Activated T-cell treated with anti-CD3 and anti-CD28 coated beads, Interleukin-2, amount 50 U/mL, for 48 hours (primary cell): ENCODE measurements at places on chromosomes 6 and 20.

DNA sequence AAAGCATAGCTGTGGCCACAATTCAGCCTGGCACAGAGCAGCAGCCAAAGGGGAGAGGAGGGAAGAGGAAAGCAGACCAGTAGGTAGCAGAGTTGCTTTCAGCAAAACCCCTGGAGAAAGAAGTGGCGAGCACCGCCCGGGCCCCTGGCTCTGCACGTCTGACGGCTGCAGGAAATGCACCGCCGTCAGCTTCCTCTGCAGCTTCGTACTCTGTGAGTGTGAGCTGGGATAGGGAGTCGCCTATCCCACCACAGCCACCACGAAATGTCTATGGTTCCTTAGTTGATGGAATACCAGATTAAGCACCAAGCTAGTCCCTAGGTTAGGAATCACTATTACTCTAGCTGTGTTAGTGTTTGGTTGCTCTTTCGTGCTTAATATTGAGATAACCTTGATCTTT, 79.9 kb upstream of the NAA20 start:
- DNase-seq = peak; percentile 40

- DNase-seq = no peak
Observed at GRCh38 chr20:24647713-24648112, 178.3 kb downstream of the SYNDIG1 start.

DNA sequence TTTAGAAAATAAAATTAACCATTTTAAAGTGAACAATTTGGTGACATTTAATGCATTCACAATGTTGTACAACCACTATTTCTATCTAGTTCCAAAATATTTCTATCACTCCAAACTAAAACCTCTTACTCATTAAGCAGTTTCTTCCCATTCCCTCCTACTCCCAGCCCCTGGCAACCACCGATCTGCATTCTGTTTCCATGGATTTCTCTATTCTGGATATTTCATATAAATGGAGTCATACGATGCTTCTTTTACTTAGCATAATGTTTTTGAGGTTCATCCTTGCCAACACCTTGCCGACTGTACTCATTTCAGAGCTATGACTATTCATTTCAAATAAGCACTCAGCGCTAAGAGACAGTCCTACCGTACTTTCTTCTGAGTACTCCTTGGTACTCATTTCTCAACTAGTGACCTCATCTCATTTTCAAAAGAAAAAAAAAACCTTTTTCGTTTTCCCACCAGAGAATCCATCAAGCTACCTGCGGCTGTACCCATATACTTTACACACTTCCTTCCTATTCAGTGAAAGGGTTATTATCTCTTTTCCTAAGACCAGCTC, 259.2 kb downstream of the UTRN start:
- no peak for DNase-seq

- no peak for DNase-seq
Observed at GRCh38 chr20:50252701-50253100, 62.1 kb downstream of the CEBPB start.

DNA sequence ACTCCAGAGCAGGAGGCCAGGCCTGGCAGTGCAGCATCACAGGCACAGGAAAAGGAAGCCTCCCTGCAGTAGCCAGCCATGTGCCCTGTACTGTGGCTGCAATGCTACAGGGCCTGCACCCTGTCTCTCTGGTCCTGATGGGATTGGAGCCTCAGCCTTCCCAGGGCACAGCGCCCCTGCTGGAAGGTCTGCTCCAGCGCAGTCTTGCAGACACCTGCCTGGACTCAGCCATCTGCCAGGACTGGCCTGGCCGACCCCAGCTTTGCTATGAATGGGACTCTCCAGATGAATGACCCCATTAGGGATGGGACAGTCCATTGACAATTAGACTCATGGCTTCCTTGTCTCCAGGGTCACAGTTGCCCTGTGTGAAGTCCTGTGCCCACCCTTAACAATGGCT, 251.6 kb downstream of the ERMARD start:
- DNase-seq = no peak

GRCh38 chr6:106168097-106168888, 82.2 kb downstream of the PRDM1 start:
- no peak for DNase-seq

DNA sequence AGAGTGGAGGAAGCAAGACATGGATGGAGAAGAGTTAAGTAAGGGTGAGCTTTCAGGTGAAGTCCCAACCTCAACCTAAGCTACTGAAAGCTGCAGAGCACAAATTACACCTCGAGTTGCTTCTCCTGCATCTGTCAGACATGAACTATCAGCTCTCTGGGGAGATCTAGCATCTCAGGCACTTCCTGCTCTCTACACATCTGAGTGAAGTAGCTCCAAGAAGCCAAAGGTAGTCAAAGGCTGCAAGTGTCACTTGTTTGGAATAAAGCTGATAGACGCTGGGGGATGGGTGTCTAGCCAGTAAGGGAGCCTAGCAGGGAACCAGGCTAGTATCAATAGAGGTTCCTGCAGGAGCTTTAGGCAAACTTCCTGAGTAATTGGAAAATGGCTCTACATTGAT, 228.0 kb downstream of the PLCB1 start:
- no peak for DNase-seq

DNA sequence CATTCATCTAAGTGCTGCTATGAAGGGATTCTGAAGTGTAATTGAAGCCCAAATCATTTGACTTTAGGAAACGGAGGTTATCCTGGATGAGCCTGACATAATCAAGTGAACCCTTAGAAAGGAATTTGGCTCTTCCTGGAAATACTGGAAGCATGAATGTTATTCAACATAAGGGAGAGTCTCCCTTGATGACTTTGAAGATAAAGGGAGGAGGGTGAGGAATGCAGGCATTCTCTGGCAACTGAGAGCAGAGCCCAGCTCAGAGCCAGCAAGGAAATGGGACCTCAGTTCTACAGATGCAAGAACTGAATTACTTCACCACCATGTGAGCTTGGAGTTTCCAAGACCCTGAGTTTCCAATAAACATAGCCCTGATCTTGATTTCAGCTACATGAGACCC, 168.2 kb downstream of the DLL1 start:
- no peak for DNase-seq

DNA sequence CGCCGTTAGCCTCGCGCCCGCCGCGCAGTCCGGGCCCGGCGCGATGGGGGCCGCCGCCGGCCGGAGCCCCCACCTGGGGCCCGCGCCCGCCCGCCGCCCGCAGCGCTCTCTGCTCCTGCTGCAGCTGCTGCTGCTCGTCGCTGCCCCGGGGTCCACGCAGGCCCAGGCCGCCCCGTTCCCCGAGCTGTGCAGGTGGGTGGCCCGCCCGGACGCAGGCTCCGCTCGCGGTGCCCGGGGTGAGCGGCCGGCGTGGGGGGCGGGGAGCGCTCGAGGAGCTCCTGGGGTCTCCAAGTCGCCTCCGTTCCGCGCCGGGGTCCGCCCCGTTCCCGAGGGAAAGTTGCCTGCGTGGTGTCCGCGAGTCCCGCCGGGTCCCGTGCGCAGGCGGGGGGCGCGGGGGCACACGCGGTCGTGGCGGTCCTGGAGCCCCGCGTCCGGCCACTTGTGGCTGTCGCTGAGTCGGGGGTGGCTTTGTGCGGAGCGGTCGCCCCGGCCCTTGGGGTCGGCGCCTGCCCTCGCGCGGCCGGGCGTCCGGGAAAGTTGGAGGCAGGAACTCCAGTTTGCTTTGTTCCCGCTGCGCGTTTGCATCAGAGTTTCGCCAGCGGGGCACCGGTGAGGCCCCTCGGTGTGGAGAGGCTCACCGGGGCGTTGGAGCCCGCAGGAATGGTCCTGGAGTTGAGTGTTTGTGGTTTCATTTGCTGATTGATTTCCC, 476 bp downstream of the IGF2R start:
- peak; percentile 57 for DNase-seq

- DNase-seq = no peak
Observed at GRCh38 chr20:20211988-20212518, 155.9 kb upstream of the INSM1 start.

DNA sequence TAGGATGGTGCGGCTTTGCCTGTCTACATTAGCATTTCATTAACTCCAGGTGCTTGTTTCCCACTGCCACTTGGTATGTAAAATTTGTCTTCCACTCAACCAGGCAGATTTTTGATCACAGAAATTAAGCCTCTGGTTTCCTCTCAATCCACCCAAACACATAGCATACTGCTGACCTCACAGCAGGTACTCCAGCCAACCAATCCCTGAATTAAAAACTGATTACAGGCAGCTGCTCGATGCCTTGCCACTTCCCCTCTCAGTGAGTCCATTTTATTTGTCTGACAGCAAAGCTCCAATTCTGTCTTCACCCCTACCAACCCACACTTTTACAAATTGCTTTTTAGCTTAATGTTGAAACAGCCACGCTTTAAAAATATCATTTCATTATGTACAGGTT, 95.2 kb downstream of the PLCB1 start:
- no peak for DNase-seq

DNA sequence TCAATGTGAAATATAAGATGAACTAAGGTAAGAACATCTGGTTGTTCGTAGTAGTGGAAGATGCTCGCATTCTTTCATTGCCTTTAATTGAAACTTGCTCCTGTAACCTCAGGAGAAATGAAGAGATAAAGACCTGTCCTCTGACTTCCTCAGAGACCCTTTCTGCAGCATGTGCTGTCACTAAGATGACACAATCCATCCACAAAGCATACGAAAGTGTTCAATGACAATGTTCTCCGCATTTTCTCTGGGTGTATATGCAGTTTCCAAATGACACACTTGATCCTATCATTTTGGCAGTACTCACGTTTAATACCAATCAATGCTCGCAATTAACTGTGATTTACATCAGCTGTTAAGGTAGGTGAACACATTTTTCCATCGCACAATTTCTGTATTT, 65.8 kb downstream of the PRL start:
- no peak for DNase-seq

DNA sequence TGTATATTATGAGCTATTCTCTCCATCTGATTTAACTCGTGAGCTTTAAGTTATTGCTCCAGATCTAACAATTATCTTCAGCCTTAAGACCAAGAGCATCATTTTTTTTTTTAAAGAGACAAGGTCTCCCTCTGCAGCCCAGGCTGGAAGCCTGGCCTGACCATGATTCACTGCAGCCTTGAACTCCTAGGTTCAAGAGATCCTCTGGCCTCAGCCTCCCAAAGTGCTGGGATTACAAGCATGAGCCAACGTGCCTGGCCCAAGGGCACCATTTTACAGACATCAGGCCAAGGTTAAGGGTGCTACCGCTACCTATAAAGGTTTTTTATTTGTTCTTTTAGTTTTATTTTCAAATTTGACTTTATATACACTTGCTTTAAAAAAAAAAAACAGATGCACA, 2.3 kb downstream of the SUPT3H start:
- DNase-seq = no peak

- no peak for DNase-seq
Observed at GRCh38 chr20:31594558-31595379, 10.3 kb upstream of the ID1 start.

DNA sequence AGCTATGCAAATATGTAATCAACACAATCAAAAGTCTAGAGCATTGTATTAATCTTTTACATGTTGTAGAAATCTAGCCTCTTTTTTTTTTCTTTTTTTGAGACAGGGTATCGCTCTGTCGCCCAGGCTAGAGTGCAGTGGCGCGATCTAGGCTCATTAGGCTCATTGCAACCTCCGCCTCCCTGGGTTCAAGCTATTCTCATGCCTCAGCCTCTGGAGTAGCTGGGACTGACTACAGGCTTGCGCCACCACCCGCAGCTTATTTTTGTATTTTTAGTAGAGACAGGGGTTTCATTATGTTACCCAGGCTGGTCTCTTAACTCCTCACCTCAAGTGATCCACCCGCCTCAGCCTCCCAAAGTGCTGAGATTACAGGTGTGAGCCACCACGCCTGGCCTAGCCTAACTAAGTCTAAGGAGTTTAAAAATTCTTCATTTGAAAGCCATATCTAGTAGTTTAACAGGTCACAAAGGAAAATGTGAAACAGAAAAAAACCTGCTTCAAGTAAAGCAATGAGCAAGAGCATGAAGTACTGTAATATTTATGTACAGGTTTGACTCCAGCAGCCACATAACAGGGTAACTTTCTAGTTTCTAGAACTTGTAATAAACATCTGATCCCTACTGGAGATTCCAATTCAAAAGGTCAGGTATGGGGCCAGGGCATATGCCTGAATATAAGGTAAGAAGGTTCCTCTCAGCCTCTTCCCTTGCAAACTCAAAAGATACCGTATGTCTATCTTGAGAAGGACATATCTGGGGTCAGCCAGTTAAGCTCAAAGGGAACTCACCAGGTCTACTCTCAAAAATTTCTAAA, 4.4 kb downstream of the CPNE1 start:
- DNase-seq = peak; percentile 65

DNA sequence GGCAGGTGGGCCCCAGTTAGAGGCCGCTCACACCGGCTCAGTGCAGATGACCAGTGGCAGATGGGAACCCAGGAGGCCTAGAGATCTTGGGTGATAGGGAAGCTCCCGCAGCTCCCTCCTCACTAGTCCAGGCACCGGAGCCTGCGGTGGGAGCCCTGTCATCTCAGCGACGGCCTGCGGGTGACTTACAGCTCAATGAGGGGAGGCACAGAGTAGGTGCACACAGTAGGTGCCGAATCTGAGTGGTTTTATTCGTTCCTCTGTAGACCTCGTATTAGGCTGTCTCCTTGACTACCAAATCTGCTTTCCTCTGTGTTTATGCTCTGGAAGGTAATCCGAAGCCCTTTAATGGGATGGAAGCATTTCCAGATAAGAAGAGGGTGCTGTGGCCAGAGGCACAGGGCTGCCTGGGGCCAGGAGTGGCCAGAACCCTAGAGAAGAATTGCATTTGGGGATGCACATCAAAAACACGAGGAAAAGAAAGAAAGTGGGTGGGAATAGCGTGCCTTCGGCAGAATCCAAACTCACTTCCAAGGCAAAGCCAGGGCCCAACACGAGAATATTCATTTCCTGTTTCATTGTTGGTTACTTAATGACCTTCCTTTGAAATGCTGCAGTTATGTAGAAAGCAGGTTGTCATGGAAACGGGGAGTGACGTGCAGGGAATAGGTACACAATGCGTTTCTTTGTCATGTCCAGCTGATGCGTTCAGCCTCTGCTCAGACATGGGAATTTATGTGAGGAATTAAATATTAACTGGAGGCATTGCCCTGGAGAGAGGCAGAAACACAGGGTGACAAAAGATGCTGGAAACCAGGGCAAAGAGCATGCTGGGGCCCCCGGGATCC, 24.7 kb downstream of the MYT1 start:
- DNase-seq = no peak

- peak; percentile 60 for DNase-seq
Observed at GRCh38 chr20:50110141-50111047, 2.6 kb downstream of the UBE2V1 start.

DNA sequence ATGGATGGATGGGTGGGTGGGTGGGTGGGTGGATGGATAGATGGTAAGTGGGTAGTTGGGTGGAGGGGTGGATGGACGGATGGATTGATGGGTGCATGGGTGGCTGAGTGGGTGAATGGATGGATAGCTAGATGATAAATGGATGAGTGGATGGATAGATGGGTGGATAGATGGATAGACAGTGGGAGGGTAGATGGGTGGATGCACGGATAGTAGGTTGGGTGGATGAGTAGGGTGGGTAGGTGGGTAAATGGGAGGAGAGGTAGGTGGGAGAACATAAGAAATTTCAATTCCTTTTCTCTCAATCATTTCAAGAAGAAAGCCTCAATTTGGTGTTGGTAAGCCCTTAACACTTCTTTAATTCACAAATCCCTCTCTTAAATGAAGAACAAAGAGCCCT, 186.9 kb downstream of the PREX1 start:
- no peak for DNase-seq

- DNase-seq = no peak
Observed at GRCh38 chr6:39507331-39507998, 185.0 kb upstream of the KCNK16 start.
